Breast epithelium (tissue), 4 donors: ENCODE measurements at places on chromosomes 12 and 14. TPM values are rescaled to one million over a fixed set of nuclear protein-coding genes. Genes with fewer than 3 reads are reported as not detected.

GRCh38 chr12:109931143-109931542 lies 31.1 kb downstream of the TCHP start:
- H3K4me3 ChIP-seq = no peak overlapping the region
- no peaks in the 10 kb centered on the region for H3K4me1 ChIP-seq
- no peaks in the 10 kb centered on the region for H3K27me3 ChIP-seq

The ZDHHC22 gene
- not detected for total RNA-seq

GRCh38 chr14:52111583-52111982 lies 42.7 kb upstream of the NID2 start:
- H3K4me1 ChIP-seq = no peaks in the 10 kb centered on the region
- H3K36me3 ChIP-seq = no peaks in the 10 kb centered on the region
- no peak overlapping the region for H3K4me3 ChIP-seq
- DNase-seq = no peak
- H3K27ac ChIP-seq = no peak overlapping the region

The BCL11B gene
- 2.6 TPM for total RNA-seq

The NPFF gene
- total RNA-seq = not detected

DNA sequence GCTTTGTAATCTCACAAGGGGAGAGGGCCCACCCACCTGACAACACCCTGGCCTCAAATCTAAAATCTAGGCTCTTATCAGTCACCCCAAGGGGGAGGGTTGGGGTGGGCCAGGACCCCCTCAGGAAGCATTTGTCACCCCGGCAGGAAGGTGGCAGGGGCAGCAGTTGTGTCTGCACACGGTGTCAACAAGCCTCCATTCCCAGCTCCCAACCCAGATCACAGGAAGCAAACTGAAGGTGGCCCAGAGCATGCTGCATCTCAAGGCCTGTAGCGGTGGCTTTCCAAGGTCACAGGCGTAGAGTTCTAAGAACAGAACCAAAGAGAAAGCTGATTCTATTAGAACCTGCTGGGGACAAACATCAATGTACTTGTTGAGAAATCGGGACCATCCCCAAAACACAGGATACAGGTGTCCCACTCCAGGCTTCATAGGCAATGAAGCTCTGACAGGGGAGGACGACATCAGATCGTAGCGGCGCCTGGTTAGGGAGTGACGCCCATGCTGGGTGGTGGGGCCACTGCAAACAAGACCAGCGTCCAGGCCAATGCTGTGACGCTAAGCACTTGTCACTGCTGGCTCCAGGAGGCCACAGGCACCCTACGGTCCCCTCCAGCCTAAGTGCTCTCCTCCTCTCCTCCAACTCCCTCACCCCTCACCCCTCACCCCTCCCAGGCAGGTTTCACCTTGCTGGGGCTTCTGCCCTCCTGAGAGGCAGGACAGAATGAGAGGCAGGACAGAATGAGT lies 52.9 kb downstream of the CCDC88C start:
- no peak for DNase-seq
- no peak overlapping the region for H3K4me3 ChIP-seq
- no peaks in the 10 kb centered on the region for H3K27me3 ChIP-seq
- no peaks in the 10 kb centered on the region for H3K36me3 ChIP-seq
- no peak overlapping the region for H3K27ac ChIP-seq

- no peaks in the 10 kb centered on the region for H3K4me1 ChIP-seq
- no peak overlapping the region for H3K27ac ChIP-seq
- H3K36me3 ChIP-seq = no peaks in the 10 kb centered on the region
- no peak for DNase-seq
Observed at GRCh38 chr14:68772761-68773381, 20.0 kb downstream of the ZFP36L1 start.

The KRT77 gene
- not detected for total RNA-seq

GRCh38 chr12:123442774-123443173 lies 6.3 kb upstream of the RILPL2 start:
- no peaks in the 10 kb centered on the region for H3K36me3 ChIP-seq
- DNase-seq = no peak
- no peak overlapping the region for H3K27ac ChIP-seq
- no peaks in the 10 kb centered on the region for H3K27me3 ChIP-seq
- no peaks in the 10 kb centered on the region for H3K4me1 ChIP-seq

- H3K4me3 ChIP-seq = peak overlapping the region; percentile 61
- no peaks in the 10 kb centered on the region for H3K4me1 ChIP-seq
- no peak overlapping the region for H3K27ac ChIP-seq
- no peak for DNase-seq
- H3K36me3 ChIP-seq = no peaks in the 10 kb centered on the region
Observed at GRCh38 chr12:24901576-24902461, 47.1 kb downstream of the BCAT1 start.

The CIROP gene
- total RNA-seq = not detected

DNA sequence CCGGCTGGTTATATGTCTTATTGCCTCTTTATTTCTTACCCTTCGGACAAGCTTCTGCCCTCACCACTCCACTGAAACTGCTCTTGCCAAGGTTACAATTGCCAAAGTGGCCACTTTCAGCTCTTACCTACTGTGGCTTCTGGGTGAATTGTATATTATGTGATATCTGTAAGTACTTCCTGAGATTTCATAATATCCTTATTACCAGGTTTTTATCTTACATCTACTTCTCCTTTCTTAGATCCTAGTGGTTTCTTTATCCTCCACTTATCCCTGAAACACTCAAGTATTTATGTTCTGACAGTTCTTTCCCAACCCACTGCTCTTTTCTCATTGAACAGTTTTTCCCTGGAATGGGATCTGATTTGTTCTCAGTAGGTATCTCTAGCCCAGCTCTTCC lies 10.5 kb downstream of the CELA1 start:
- H3K27ac ChIP-seq = no peak overlapping the region
- no peak overlapping the region for H3K4me3 ChIP-seq
- no peak for DNase-seq
